ENCODE measurements at places on chromosomes 5 and 9.

DNA sequence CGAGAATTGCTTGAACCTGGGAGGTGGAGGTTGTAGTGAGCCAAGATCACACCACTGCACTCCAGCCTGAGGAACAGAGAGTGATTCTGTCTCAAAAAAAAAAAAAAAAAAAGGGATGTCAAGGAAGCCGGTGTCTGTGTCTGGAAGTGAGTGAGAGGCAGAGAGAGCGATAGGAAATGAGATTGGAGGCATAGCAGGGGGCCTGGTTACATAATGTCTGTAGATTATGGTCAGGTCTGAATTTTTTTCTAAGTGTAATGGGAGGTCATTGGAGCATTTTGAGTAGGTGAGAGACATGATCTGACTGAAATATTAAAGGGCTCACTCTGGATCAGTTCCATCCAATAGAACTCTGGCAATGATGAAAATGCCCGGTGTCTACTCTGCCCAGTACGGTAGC lies 40.4 kb upstream of the CTNNA1 start:
- DNase-seq = no peak

GRCh38 chr5:143820451-143820850 lies 8.5 kb downstream of the HMHB1 start:
- no peak for DNase-seq

- DNase-seq = no peak
Measured at GRCh38 chr9:26260238-26260637, 582.0 kb upstream of the TUSC1 start.

DNA sequence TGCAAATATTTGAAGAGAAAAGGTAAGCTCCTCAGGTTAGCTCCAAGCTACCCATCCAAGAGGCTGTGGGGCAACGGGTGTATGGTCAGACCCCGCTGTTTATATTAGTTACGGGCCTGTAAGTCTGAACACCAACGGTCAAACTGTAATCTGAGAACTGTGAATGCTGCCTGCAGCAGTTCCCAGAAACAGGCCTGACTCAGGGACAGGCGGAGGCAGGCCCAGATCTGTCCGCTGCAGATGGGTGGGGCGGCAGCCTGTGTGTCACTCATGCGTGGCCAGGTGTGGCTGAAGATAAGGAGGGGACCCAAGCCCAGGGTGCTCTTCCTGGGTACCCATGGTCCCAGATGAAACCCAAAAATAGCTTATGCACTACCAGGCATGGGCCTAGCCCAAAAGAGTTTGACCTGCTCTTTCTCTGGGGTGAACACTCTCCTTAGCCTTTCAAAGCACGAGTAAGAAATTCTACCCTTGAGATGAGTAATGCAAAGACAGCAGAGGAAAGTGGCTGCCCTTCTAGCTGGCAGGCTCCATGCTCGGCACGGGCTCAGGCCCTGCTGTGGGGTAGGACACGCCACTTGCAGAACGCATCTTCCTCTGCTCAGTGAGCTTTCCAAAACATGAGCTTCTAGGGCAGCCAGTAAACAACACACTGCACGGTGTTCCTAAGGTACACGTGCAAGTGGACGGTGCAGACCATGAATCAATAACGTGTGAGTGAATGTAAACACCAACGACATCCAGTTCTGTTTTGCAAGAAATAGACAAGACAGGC lies 9.1 kb downstream of the UBAC1 start:
- DNase-seq = no peak

DNA sequence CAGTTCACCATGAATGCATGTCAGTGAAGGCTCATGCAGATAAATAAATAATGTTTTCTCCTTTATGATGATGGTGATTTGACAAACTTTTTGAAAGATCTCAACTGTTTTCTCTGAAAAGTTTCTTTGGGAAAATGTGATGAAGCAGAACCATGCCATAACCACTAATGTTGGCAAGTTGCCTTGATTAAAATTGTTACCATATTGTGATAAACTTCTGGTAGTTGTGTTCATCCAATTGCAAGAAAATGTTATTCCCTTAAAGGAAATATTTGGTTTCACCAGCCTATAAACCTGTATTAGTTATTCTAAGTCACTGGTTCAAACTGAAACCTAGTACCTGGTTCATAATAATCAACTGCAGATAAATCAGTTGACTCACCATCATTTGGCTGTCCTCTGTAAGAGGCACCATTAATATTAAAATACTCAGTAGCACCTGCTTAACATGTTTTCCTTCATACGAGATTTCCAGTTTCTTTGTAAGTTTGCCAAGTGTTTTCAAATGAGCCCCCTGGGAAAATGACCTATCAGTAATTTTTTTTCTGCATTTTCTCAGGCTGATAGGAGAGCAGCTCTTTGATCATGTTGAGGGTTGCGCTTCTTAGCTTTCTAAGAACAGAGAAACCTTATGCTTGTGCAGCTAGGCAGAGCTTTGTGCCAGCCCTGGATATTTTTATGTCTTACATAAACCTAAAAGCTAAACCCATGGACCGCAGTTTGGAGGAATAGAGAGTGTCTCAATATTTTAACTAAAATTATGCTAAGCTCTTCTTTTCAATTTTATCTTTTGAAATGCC lies 88.0 kb downstream of the LURAP1L start:
- DNase-seq = no peak

DNA sequence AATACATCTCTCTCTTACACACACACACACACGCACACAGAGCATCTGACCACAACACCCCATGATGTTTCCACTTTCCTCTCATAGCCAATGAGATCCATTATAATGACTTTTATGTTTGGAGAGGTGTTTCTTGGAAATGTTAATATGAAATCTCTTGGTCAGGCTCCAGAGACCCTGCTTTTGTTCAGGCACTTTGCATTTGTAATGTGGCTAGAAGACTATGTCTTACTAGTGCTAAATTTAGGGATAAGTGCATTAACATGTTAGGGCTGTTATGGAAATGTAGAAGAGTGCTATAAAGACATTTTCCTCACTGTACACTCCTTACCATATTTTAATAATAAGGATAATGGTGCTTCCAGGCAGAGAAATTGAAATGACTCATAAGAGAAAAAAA lies 3.8 kb downstream of the CDH9 start:
- DNase-seq = no peak

DNA sequence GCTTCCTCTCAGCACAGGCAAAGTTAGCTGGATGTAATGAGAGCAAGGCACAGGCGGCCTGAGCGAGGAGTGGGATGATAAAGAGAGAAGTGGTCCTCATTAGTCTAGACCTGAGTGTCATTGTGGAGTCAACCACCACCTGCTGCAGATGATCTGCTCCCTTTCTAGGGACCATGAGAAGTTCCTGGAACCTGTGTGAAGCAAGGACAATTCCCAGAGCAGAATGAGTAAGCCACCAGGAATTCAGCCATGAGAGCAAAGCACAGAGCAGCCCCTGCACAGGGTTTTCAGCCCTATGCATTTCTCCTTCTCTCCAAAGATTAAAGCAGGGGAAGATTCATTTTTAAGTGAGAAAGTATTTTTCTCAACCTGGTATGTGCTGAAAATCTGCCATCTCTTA lies 146.8 kb upstream of the SPEF2 start:
- DNase-seq = no peak

GRCh38 chr9:91433180-91433579 lies 9.5 kb upstream of the NFIL3 start:
- no peak for DNase-seq

- no peak for DNase-seq
Measured at GRCh38 chr5:132221781-132222648, 5.6 kb downstream of the P4HA2 start.

- DNase-seq = no peak
Measured at GRCh38 chr9:87551772-87552217, 54.1 kb downstream of the DAPK1 start.

- no peak for DNase-seq
Measured at GRCh38 chr5:976849-977751, 31.5 kb upstream of the NKD2 start.

- no peak for DNase-seq
Measured at GRCh38 chr9:129639756-129640085, 2.2 kb downstream of the ASB6 start.

DNA sequence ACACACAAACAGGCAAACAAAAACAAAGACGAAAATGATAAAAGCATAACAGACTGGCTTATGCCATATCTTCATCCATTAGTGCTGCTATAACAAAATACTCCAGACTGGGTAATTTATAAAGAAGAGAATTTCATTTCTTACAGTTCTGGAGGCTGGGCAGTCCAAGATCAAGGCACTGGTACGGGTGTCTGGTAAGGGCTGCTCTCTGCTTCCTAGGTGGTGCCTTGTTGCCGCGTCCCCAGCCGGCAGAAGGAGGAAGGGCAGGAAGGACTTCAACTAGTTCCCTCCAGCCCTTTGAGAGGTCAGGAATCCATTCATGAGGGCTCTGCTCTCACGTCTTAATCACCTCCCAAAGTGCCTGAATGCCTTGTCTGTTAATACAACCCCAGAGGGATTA lies 122.6 kb downstream of the BOD1 start:
- no peak for DNase-seq

Measured in stimulated activated CD4-positive, alpha-beta T cell treated with anti-CD3 and anti-CD28 coated beads, Interleukin-15, amount 100 ng/mL, for 1 hour (primary cell).